ENCODE measurements at places on chromosomes 4 and X.
A peak's percentile ranks its signal among the peaks of the same experiment; 100 is the strongest.

GRCh38 chr4:17058916-17059741 lies 160.7 kb upstream of the LDB2 start:
- DNase-seq, result no peak

DNA sequence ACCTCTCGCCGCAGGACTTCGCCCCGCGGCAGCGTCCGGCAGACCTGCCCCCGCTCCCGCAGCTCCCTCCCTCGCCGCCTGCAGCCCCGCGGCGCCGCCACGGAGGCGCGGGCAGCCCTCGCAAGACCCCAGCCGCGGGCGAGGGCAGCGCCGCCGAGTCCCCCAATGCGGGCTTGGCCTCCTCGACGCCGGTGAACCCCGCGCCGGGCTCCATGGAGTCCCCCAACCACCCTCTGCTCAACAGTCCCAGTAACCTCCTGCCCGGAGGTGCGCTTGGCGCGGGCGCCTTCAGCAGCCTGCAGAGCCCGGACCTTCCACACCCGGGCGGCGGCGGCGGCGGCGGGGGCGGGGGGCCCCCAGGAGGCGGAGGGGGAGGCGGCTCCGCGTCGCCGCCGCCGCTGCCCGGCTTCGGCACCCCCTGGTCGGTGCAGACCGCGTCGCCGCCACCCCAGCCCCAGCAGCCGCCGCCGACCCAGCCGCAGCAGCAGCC lies 1.2 kb downstream of the CPEB2 start:
- DNase-seq, result peak; percentile 5

DNA sequence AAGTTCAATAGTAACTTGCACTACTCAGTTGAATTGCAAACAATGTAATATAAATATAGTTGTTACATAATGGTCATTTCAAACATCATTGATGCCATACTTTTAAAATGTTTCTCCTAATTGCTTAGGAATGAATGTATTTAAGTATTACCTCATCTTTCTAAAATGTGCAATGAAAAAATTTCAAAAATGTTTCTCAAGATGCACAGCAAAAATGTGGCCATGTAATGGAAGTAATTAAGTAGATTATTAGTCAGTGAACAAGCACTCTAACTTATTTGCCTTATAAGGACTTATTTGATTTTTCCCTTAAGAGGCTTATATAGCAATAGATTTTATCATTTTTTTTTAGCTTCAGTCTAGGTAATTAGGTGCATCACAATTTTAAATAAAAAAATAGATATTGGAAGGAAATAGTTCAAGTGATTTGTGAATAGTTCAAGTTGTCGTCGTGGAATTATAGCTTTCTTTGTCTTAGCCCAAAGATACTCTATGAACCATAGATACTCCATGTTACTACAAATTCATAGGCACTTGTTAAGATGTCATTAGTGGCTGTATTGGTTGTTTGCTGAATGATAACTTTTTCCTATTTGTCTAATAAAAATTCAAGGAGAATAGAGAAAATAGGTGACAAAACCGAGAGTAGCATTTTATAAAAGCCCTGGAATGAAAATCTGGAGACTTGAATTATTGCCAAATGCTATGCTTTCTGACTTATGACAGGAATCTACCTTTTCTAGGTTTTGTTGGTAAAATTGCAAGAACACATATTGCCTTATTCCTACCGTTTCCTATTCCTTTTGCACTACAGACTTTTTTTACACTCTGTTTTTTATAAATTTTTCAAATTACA lies 118.5 kb downstream of the TLL1 start:
- no peak for DNase-seq

DNA sequence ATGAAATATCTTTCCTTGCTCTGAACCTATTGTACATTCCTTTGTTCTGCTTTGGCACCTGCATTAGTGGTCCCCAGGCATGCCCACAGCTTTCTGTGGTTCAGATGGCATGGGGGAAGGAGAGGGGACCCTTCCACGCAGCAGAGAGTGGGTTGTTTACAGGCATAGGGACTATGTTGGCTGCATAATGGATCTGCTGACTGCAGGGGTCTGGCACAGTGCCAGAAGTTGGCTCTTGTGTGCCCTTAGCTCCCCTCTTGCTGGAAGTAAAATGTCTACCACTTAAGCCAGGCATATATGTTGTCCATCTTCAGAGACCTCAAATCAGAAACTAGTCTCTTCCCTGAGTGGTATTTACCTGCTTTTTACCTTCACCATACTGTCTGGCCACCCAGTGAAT lies 651.9 kb upstream of the PCDH7 start:
- DNase-seq, result peak; percentile 8

DNA sequence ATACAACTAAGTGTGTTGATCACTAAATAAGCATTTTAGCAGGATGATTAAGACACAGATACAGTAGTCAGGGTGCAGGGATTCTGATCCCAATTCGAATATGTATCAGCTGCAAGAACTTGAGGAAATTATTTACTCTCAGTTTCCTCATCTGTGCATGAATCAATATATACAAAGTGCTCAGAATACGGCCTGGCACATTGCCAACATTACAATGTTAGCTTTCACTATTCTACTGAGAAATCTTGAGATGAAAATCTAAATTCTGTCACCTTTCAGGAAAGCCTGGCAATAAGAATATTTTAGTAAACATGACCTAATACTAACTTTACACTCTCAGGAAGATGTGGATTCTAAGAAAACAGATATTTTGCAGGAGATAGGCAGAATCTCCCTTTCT lies 1001.6 kb upstream of the IGFBP7 start:
- DNase-seq, result no peak

DNA sequence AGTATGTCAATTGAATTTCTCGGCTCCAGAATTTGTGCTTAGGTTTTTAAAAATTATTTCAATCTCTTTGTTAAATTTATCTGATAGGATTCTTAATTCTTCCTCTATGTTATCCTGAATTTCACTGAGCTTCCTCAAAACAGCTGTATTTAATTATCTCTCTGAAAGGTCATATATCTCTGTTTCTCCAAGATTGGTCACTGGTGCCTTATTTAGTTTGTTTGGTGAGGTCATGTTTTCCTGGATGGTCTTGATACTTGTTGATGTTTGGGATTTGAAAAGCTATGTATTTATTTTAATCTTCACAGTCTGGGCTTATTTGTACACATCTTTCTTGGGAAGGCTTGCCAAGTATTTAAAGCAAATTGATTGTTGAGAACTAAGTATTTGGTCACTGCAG lies 24.7 kb upstream of the HERC3 start:
- DNase-seq, result no peak

- no peak for DNase-seq
Measured at GRCh38 chr4:75769036-75769435, 44.7 kb downstream of the USO1 start.

DNA sequence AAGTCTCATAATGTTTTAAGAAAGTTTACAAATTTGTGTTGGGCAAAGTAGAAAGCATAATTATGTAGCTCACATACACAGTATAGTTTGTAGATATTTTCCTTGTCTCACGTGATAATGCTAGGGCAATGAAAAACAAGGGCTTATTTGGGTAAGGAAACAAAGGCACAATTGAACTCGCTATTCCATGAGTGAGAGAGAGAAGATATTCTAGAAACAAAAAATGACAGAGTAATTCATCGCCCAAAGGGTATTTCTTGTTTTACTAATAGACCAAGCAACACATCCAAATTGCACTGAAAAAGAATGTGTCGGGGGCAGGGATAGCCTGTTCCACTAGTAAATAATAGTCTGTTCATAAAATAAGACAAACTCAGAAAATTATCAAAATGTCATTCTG lies 3.6 kb upstream of the ASB11 start:
- no peak for DNase-seq

DNA sequence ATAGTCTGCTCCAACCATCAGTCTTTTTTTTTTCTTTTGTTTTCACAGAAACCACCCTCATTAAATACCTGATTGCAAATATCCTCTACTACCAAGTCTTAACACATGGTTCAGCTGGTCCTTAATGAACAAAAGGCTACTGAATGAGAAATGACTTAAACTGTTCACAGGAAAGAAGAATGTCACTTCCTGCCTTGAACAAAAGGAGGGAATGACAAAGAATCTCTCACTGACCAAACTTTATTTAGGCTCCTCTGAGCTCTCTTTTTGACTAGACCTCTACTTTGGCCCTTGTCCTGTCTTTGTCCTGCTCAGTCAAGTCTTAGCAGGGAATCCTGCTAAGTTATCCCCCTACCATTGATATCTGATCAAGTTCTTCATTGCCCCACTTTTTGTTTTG lies 31.8 kb upstream of the GJB1 start:
- no peak for DNase-seq

DNA sequence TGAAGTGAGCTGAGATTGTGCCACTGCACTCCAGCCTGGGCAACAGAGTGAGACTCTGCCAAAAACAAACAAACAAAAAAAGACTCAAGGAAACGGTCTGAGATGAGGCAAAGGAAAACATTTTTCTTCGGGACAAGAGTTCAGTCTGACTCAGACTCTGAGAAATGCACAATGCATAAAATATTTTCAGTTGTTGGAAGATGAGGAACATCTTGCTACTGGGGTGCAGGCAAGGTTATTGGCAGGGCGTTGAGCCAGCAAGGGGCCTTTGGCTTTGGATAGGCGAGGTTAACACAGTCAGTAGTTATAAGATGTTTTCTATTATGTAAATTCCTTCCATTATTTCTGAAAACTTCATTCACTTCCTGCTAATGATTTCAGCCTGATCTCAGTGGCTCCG lies 96.1 kb upstream of the VCX start:
- DNase-seq, result no peak

DNA sequence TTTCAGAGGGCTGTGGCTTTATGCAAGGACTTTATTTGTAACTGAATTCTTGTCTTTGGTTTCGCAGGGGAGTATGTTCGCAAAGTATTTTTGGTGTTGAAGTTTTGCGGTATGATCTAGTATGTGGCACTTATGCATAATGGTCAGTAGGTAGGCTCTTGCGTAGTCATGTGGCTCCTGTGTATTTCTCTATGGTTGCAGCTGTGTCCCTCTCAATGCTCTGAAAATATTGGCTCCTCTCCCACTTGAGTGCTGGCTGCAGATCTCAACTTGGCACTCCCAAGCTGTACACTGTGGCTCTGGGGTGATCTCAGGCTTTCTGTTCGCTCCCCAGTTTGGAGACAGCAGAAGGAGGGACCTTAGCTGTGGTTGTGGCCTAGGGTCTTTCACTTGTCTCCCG lies 24.8 kb downstream of the ARMCX5 start:
- no peak for DNase-seq

- no peak for DNase-seq
Measured at GRCh38 chr4:155742310-155743015, 16.4 kb upstream of the GUCY1B1 start.

DNA sequence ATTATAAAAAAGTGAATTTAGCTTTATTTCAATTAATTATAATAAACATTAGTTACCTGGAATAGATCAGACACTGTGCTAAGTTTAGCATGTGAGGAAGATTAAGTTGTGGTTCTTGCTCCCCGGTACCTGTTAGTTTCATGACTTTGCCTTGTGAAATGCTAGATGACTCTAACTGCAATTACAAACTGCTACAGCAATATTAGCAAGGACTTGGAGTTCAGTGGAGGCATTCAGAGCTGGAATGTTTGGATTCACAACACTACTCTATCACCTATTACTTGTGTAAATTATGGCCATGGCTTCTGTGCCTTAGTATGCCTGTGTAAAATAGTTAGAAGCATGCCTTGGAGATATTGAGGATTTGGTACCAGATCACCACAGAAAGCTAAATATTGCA lies 21.4 kb upstream of the ANXA10 start:
- DNase-seq, result no peak

GRCh38 chr4:119211867-119212233 lies 663 bp upstream of the USP53 start:
- no peak for DNase-seq

DNA sequence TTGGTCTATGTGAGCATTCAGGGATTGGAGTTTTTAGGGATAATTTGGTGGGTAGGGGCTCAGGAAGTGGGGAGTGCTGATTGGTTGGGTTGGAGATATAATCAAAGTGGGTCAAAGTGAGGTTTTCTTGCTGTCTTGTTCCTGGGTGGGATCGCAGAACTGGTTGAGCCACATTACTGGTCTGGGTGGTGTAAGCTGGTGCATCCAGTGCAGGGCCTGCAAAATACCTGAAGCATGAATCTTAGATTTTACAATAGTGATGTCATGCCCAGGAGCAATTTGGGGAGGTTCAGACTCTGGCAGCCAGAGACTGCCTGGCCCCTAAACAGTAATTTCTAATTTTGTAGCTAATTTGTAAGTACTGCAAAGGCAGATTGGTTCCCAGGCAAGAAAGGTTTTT lies 665.6 kb upstream of the PRKX start:
- no peak for DNase-seq

- DNase-seq, result no peak
Measured at GRCh38 chrX:10086676-10087075, 70.1 kb upstream of the CLCN4 start.

- DNase-seq, result peak; percentile 8
Measured at GRCh38 chrX:144219035-144219434, 335.2 kb downstream of the UBE2NL start.

GRCh38 chrX:112056476-112056875 lies 26.1 kb downstream of the TRPC5 start:
- DNase-seq, result no peak

DNA sequence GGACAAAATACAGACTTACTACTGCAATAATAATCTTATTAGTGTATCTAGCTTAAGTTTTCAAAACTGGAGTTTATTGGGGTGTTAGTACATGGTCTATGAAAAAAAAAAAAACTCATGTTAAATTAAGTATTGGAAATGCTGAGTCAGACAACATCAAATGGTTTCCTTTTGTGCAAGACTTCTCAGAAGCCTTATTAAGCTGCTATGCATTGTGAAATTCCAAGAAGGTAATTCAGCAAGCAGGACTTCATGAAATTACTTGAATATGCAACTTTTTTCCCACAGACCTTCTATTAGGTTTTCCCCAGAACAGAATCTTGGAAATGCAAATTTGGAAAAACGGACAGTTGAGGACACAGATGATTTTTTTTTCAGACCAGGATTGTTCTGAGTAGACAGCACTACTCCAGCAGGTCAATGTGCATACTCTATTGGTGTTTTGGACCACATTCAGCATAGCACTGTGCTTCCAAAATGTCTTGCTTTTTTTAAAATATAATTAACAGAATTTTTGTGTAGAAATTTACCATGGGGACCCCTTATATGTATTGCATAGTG lies 568.8 kb upstream of the TENM3 start:
- DNase-seq, result no peak

- DNase-seq, result no peak
Measured at GRCh38 chr4:148044089-148044911, 312.4 kb downstream of the ARHGAP10 start.

GRCh38 chr4:183688216-183688615 lies 29.1 kb downstream of the TRAPPC11 start:
- DNase-seq, result no peak
